ENCODE measurements at places on chromosomes 6 and 20.

DNA sequence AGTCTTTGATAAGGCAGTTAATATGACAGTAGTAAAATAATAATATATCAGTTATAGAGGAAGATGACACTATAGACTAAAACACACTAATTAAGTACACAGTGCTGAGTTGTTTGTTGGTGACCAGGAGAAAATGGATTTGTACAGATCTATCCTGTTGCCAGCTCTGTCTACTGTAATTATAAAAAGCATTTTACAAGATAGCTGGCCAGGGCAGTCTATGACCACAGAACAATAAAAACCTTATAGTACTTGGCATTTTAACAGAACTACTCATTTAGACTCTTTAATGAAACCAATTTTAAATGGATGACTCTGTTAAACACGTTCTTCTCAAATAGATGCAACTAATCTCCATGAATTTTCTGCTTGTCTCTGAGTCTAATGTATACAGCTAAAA, 367.5 kb downstream of the BTBD9 start:
- DNase-seq, result no peak

- no peak for DNase-seq
Observed at GRCh38 chr6:52539607-52540006, 37.3 kb downstream of the TRAM2 start.

- DNase-seq, result no peak
Observed at GRCh38 chr6:3650076-3650958, 101.2 kb downstream of the PXDC1 start.

- DNase-seq, result no peak
Observed at GRCh38 chr6:62102387-62102786, 183.6 kb downstream of the KHDRBS2 start.

DNA sequence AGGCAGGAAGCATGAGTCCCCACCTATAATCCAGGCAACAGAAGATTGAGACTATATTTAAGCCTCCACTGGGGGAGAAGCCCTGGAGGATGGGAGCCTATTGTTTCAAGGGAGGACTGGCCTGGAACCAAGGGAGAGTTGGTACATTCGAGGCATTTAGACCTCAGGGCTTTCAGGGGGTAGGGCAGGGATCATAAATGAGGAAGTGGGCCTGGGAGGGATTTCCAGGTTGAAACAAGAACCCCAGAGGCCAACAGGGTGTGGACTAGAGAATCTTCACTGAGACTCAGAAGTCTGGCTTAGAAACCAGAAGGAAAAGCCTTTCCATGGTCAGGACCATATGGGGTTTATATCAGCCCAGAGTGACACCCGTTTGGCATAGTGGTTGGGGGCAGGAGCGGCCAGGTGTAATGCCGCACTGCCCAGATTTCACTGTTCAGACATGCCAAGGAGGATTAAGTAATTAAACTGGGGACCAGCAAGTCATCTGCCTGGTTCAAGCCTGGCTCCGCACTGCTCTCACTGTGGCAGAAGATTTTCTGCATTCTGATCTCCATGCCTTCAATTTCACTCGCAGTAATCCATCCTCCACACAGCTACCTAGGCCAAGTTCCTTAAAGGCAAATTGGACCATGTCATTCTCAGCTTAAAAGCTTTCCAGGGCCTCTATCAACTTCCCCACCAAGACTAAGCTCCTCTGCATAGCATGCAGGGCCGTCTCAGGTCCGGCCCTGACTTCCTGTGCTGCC, 17.8 kb downstream of the LRFN2 start:
- DNase-seq, result no peak

DNA sequence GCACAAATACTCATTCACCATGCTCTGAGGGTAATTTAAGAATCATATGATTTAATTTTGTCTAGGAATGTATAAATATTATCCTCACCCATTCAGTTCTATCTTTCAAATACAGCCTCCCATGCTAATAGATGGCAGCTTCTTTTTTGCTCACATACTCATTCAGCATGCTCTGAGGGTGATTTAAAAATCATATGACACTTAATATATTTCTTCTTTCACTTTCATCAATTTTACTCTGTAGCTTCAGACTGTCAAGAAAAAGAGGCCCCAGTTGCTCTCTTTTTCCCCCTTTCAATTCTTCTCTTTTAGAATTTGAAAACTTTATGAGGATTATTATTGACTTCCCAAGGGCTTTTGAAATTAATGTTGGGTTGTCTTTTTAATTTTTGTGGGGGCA, 161.7 kb upstream of the LAMP5 start:
- no peak for DNase-seq

- no peak for DNase-seq
Observed at GRCh38 chr6:18477301-18477941, 90.3 kb downstream of the RNF144B start.

DNA sequence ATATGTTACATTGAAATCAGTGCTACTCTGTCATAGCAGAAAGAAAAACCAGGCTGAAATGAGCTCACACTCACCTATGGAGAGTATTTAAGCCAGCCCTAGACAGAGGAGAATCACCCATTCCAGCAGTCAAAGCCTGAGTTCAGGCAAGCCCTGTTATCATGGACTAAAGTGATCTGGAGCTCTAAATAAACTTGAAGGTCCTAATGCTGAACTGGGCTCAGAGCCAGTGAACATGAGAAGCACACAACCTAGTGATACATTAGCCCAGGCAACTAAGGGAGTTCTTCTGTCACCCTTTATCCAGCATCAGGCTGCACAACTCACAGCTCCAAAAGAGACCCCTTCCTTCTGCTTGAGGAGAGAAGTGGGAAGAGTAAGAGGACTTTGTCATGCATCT, 425.0 kb downstream of the COL12A1 start:
- DNase-seq, result no peak

- DNase-seq, result no peak
Observed at GRCh38 chr6:37695273-37695672, 2.4 kb downstream of the MDGA1 start.

DNA sequence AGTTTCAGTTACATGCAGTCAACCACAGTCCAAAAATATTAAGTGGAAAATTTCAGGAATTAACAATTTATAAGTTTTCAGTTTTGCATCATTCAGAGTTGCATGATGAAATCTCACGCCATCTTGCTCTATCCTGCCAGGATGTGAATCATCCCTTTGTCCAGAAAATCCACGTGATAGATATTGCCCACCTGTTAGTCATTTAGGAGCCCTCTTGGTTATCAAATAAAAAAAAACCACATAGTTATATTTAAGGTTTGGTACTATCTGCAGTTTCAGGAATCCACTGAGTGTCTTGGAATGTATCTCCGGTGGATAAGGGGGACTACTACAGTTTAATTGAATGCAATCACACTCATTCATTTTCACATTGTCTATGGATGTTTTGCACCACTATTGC, 1249.0 kb upstream of the CITED2 start:
- DNase-seq, result peak; percentile 87

- DNase-seq, result peak; percentile 85
Observed at GRCh38 chr6:166008441-166009369, 158.9 kb downstream of the TBXT start.

- DNase-seq, result peak; percentile 56
Observed at GRCh38 chr20:5652626-5653553, 97.3 kb upstream of the SHLD1 start.

GRCh38 chr6:13367396-13367795, 39.1 kb upstream of the TBC1D7 start:
- no peak for DNase-seq

GRCh38 chr6:40960742-40961430, 78.1 kb downstream of the UNC5CL start:
- no peak for DNase-seq

- DNase-seq, result no peak
Observed at GRCh38 chr20:11193241-11193640, 519.4 kb upstream of the JAG1 start.

GRCh38 chr6:158517581-158517980, 42.3 kb upstream of the TMEM181 start:
- no peak for DNase-seq

- DNase-seq, result peak; percentile 72
Observed at GRCh38 chr6:26521600-26522391, 16.4 kb upstream of the HMGN4 start.

DNA sequence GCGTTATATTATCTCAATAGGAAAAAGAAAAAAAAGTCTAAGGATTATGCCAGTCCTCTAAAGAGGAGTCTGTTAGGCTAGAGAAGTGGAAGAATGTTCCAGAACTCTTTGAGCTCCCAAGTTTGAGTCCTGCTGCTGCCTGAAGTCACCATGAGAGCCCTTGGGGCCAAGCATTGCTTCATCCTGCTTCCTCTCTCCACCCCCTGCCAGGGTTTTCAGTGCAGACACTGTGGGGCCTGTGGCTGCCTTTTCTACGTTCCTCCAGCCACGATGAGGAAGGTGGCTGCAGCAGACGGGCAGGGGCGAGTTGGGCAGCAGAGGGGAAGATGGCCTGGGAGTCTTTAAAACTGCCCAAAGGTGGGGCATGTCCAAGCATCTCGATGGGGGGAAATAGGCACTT, 214.4 kb upstream of the KCNG1 start:
- peak; percentile 49 for DNase-seq

- DNase-seq, result peak; percentile 81
Observed at GRCh38 chr6:27472182-27472616, 706 bp downstream of the ZNF184 start.

- no peak for DNase-seq
Observed at GRCh38 chr6:154814063-154814462, 80.8 kb downstream of the SCAF8 start.

DNA sequence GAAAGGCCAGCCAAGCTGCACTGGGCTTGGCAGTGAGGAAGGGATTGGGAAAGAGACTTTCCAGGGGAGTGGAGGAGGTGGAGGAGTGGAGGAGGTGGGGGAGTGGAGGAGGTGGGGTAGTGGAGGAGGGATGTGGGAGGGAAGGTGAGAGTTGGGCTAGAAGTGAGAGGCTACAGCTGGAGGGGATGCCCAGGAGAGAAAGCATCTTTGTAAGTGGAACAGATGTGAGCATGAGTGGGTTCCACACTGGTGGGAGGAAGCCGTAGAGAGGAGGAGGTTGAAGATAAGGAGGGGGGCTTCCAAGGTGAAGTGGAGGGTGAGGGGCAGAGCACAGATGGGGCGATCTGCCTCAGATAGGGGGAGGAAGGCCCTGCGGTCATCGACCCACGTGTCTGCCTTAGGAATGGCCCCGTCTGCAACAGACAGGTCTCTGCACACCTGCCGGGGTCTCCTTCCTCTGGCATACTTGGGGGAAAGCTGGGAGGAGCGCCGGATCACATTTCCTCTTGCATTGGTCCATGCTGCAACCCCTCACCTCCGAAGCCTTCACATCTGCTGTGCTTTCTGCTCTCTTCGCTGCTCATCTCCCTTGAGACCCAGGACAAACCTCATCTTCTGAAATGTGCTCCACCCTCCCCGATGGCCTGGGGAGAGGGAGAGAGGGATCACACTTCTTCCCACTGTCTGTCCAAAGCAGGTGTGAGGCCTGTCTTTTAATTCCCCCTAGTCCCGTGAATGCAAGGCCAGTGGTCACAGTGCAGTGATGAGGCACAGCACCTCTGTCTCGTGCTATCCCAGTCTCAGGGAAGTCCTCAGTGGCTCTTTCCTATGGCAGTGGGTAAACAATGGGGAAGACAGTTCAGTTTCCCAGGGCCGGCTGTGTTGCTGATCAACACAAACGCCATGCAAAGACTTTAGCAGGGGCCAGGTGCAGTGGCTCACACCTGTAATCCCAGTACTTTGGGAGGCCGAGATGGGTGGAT, 48.6 kb upstream of the SNX9 start:
- peak; percentile 42 for DNase-seq

DNA sequence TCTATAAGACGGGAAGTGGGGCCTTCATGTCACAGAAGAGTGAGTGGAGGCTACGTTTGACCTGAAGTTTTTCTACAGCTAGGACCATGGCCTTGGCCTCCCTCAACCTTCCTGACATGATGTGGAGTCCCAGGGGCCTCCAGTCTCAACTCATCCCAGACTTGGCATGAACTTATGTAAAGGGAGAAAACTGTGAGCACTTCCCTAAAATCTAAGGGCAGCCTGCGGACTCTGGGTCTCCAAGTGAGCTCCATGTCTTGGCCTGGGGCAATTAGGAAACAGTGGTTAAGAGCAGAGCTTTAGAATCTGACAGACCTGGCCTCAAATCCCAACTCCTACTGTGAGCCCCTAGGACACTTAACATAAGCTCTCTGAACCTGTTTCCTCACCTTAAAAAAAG, 182.5 kb downstream of the ZNF217 start:
- DNase-seq, result no peak

DNA sequence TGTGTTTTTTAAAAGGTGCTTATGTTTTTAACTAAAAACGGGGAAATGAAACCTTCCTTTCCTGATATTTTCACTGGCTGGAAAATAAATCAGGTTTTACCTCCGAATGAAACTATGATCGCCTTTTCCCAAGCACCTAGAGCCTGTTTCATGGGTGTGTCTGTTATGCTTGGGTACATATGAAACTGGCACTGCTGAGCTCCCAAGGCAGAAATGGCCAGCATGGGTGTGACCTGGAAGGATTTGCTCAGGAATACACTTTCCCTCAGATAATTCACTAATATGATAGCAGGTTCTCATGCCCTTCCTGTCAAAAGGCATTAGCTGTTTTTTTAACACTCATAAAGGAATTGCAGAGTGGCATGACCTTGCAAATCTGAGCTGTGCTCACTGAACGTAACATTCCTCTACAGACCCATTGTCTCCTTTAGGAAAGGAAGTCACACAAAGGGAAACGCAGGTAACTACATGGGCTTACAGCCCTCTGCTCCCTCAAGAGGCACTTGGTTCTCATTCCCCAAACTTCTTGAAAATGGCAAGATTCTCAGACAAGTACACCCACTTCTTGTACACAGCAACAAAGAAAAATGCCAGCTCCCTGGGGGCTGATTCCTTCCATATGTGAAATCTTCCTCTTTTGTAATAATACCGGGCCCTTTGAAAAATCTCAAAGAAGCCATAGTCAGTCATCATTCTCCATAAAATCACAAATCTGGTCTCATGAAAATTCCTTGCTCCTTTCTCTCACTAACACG, 72.7 kb downstream of the METTL24 start:
- no peak for DNase-seq

DNA sequence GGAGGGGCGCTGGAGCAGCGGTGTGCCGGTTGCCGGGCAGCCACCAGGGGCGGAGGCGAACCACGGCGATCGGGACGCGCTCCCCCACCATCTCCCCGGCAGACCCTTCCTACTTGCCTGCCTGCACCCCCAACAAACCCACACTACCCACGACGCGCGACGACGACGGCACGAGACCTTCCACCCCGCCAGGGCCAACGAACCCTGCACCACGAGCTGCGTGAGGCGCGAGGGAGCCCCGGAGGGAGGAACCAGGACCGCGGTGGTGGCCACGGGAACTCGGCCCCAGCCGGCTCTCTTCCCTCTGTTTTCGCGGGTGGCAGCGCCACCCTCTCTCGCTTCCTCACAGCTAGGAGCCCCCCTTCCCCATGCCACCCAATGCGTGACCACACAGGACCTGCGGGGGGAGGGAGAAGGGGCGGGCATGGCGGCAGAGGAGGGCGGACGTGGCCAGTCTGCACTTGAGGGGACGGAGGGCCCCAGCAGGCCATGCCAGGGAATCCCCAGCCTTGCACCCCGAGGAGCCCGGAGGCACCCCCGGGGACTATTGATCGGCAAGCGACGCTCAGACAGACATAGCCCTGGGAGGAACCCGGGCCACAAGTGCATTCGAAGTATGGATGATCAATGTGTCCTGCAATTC, 1516.4 kb upstream of the DEFB115 start:
- DNase-seq, result no peak

- no peak for DNase-seq
Observed at GRCh38 chr6:33933101-33933500, 129.3 kb upstream of the MLN start.

Measured in fibroblast of pulmonary artery (primary cell).